Hematopoietic multipotent progenitor cell (in vitro differentiated cells): ENCODE measurements at places on chromosomes 2 and 18. TPM values are rescaled to one million over a fixed set of nuclear protein-coding genes. Genes with fewer than 3 reads are reported as not detected.

FOXI3 gene
- not detected for total RNA-seq

FSHR gene
- total RNA-seq, result under 0.01 TPM

NDUFV2 gene
- total RNA-seq, result 49.3 TPM

SKA1 gene
- 0.81 TPM for total RNA-seq

ABHD1 gene
- 1.9 TPM for total RNA-seq

SPP2 gene
- total RNA-seq, result not detected

CDKL4 gene
- under 0.01 TPM for total RNA-seq

MTA3 gene
- 3.5 TPM for total RNA-seq

FAM136A gene
- total RNA-seq, result 29.6 TPM

MARCHF4 gene
- total RNA-seq, result under 0.01 TPM

CHRNA1 gene
- not detected for total RNA-seq
